Lung (tissue), 17 donors: ENCODE measurements at places on chromosomes 1 and 21. TPM values are rescaled to one million over a fixed set of nuclear protein-coding genes. Genes with fewer than 3 reads are reported as not detected.
A peak's percentile ranks its signal among the peaks of the same experiment; 100 is the strongest.

REG4 gene
- polyA plus RNA-seq: 0.08 TPM

DNA sequence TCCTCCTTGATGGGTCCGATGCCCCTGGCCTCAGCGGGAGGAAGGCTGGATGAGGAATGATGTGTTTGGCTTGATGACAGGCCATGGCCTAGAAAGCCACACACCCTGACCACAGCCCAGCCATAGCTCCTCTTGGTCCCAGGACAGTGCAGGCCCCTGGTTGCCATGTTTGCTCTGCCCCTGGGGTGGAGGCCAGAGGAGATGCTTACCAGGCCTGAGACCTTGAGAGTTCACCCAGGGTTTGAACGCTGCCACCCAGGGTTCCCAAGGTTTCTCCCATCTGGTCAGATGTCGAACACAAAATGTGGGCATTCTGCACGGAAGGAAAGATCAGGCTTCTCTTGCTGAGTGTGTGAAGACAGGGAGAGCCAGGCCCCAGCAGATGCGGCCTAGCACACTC, 2.6 kb downstream of the C1orf226 start:
- no peak for DNase-seq

DNA sequence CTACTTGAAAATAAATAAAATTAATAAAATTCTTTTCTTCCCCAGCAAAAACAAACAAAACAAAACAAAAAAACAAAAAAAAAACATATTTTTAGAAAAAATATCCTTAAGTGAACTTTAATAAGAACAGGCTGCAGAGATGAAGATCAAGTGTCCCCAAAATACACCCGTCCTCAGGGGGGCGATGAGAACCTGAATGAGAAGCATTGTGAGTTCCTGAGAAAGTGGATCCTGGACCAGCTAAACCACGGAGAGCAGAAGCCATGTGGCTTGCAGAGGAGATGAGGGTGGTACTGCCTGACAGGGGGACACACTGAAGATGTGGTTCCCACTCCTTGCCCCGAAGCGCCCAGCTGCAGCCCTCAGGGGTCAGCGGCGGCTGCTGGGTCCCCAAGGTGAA, 89.3 kb downstream of the ITPKB start:
- no peak for DNase-seq

DNA sequence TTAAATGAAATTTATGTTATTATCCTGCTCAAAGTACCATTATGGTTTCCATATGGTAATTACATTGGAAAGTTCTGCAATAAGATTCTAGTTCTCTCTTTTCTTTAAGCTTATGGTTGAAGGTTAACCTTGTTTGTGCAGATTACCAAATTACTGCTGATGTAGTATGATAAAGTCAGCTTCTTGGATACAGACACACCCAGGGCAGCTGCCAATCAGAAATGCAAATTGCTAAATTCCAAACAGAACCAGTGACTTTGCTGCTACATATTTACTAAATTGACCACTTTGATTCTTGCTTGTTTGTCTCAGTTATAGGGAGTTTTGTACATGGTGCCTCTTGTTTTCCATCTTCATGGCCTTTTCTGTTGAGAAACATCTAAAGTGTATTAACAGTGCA, 26.5 kb downstream of the GNAT2 start:
- no peak for DNase-seq

GRCh38 chr1:64549464-64550239, 79.7 kb downstream of the CACHD1 start:
- no peak for DNase-seq

DNA sequence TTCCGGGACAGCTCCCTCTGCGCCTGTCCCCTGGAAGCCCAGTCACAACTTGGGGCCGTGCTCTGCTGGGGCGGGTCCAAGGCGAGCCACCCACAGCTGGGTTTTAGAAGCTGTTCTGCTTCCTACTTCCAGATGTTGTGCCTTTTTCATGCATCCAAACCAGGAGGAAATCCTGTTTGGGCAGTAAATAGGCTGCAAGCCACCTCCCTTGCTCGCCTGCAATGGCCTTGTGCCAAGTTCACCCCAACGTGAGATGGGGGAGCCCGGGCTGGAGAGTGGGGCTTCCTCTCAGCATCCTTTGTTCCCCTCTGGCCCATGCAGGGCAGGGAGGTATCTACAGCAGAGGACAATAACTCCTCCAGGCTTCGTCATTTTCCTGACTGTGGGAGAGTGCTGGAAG, 73.2 kb downstream of the DMRTB1 start:
- no peak for DNase-seq

GRCh38 chr21:39601187-39601928, 11.4 kb upstream of the B3GALT5 start:
- no peak for DNase-seq

GRCh38 chr1:235124665-235125064, 4.0 kb downstream of the TOMM20 start:
- no peak for DNase-seq

GRCh38 chr1:156075162-156075561, 7.1 kb downstream of the MEX3A start:
- DNase-seq: no peak

- DNase-seq: peak; percentile 79
Observed at GRCh38 chr21:38938343-38938742, 132.6 kb downstream of the ETS2 start.

OR2L13 gene
- 0.03 TPM for polyA plus RNA-seq
